Cerebellar nuclear complex (tissue), 1 donor: ENCODE measurements at places on chromosomes 16 and 17.

- DNase-seq = no peak
Observed at GRCh38 chr17:55510986-55511721, at the start of gene SMIM36. Gene SMIM36 (minus strand): TSS chr17:55511452.

DNA sequence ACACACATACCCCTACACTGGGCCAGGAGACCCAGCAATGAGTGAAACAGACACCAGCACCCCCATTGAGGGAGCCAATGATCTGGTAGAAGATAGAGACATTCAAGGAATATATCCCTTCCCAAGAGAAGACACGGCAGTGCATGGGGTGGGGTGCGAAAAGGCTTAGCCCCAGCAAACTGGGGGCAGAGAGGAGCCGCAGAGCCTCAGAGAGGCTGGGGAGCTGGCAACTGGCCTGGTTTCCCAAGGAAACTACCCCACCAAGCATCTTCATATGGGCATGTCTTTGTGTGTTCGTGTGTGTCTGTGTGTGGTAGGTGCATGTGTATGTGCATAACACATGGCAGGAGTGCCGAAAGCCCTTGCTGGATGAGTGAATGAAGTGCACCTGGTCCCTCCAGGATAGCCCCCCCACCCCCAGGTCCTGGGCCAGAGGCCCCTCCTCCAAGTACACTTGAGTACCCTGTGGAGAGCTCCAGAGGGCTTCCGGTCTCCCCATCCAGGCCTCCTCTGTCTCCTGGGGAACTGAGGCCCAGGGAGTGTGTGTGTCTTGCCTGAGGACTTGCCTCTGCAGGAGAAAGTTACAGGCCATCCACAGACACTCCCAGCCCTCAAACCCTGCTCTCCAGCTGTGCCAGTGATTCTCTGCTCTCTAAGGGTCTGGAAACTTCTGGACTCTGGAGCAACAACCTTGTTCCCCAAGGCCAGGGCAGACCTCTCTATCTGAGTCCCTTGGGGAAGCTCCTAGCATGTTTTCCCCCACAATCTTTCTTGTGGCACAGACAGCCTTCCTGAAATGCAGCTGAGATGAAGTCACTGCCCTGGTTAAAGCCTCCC, 15.9 kb downstream of the TBX2 start:
- no peak for DNase-seq

DNA sequence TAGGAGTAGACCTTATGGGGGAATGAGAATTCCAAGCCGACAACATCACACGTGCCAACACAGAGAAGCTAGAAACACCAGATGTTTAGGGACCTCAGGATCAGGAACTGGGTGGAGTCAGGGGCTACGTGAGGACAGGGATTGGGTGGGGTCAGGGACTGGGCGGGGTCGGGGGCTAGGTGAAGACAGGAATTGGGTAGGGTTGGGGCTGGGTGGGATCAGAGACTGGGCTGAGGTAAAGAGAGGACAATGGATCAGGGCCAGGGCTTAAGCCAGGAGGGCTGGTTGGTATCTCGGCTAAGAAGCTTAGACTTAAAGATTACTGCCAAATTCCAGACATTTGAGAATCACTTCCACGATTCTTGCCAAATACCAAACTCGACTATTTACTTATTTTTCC, 11.6 kb downstream of the TEKT5 start:
- DNase-seq = no peak

DNA sequence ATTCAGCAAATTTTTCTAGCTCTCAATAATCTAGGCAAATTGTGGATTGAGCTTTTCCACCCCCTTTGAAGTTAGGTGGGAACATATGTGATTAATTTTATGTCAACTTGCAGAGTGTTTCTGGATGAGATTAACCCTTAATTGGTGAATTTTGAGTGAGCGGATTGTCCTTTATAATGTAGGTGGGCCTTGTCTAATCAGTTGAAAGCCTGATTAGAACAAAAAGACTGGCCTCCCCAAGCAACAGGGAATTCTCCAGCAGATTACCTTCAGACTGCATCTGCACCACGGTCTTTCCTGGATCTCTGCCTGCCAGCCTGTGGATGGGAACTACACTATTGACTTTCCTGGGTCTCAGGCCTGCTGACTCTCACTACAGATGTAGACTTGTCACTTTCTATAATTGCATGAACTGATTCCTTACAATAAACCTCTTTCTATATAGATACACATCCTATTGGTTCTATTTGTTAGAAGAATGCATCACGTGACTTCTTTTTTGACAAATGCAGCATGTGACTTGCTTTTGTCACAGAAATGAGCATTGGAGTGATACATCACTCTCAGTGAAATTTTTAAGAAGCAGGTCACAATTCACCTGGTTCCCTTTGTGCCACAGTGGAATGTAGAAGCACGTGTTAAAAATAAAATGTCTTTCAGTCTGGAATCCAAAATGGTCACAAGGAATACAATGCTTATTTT, 1038.3 kb downstream of the CDH11 start:
- DNase-seq = no peak

DNA sequence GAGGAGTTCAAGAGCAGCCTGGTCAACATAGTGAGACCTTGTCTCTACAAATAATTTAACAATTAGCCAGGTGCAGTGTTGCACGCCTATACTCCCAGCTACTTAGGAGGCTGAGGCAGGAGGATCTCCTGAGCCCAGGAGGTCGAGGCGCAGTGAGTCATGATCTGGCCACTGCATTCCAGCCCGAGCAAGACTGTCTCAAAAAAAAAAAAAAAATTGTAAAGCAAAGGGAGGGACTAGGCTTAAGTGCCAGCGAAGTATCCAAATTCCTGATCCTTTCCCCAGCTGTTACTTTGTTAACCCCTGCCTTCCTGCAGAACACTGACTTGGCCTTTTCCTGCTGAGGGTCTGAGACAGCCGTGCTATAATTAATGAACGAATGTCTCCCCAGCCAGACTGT, 2.7 kb downstream of the GDPD3 start:
- DNase-seq = no peak

GRCh38 chr17:36092230-36092629, 2.3 kb upstream of the CCL3 start:
- no peak for DNase-seq

GRCh38 chr16:76396977-76397376, 119.8 kb downstream of the CNTNAP4 start:
- no peak for DNase-seq

DNA sequence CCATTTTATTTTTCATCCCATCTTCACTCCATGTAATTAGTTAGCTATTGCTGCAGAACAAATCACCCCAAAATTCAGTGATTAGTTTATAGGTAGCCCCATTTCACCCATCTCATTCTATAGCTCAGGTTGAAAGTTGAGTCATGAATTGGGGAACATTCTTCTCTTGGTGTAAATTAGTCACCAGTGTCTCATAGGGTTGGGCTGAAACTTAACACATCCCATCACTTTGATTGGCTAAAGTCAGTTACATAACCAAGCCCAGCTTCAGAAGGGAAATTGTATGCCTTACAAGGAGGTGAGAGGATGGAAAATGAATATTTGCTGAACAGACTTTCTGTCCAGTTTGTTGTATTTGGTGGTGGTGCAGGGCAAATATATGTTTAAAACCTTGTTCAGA, 477.5 kb downstream of the WWOX start:
- no peak for DNase-seq

DNA sequence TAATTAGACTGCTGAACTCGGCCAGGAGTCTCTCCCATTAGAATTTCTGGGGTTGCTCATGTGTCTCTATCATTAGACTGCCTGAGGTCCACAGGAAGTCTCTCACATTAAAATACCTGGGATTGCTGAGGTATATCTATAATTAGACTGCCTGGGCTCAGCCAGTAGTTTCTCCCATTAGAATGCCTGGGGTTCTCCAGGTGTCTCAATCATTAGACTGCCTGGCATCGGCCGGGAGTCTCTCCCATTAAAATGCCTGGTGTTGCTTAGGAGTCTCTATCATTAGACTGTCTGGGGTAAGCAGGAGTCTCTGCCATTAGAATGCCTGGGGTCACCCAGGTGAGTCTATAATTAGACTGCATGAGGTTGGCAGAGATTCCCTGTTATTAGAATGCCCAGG, 2233.4 kb downstream of the TP53TG3F start:
- no peak for DNase-seq

- DNase-seq = no peak
Observed at GRCh38 chr17:38324141-38324697, 19.5 kb downstream of the GPR179 start.

DNA sequence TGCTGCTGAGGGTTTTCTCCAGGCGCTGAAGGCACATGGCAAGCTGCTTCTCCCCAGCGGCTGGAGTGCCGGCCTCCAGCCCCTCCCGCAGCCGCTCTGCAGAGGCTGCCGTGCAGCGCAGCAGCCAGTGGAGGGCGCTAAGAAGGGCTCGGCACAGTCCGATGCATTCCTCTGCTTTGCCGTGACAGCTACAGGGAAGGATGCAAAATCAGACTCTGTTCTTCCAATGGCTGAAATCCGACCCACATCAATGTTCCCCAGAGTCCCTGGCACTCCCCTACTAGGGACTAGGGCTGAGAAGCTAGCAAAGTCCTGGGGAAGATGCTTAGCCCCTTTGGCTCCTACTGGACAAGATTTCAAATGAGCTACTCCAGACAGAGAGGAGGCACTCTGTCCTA, 19.0 kb downstream of the MED24 start:
- peak; percentile 26 for DNase-seq

GRCh38 chr17:30545024-30545423, 67.8 kb downstream of the GOSR1 start:
- DNase-seq = no peak

DNA sequence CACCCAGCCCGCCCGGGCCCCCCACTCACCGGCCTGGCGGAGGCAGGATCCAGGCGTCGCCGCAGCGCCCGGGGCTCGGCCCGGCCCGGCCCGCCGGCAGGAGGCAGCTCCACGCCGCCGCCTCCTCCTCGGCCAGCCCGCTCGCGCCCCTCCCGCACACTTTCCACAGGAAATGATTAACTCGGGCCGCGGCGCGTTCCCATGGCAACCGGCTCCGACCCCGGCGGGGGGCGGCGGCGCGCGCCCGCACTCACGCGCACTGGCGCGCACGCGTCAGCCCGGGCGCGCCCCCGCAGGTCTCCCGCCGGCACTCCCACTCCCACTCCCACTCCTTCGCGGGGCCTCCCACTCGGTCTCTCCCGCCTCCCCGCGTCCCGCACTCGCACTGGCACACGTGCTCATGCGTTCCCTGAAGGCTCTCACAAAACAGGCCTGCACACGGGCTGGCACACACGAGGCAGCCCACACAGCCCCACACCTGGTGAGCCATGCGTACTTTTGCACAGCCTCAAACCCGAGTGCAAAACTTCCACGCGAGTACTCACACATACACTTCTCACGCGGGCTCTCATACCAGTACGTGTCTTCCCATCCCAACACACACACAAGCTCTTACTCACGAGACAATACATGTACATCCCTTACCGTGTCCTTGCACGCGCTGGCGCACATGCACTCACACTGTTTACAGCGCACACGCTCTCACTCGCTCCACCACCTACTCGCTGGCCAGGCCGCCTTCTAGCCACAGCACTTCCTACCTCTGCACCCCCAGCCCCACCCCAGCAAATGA, at the start of gene KIFC3:
Gene KIFC3, minus strand, starts transcription at position 151 of the 793 bp plus-strand sequence. CDS start 4,248 bp downstream, outside the sequence.
- DNase-seq = no peak

DNA sequence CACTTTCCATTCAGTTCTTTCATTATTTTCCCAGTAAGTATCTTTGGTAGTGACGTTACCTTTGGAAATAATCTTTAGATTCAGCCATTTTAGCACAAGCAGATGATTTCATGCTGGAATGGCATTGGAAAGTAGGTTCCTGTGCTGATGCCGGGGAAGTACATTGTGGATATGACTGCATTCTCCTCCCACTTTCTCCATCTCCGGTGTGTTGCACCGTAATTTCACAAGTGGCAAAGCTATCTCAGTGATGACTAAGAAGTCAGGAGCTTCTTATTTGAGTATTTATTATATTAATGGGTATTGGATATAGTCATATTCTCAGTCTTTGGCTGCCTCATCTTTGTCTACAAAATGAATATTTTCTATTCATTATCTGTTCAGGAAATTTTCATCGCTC, 69.8 kb downstream of the MRTFB start:
- DNase-seq = no peak

DNA sequence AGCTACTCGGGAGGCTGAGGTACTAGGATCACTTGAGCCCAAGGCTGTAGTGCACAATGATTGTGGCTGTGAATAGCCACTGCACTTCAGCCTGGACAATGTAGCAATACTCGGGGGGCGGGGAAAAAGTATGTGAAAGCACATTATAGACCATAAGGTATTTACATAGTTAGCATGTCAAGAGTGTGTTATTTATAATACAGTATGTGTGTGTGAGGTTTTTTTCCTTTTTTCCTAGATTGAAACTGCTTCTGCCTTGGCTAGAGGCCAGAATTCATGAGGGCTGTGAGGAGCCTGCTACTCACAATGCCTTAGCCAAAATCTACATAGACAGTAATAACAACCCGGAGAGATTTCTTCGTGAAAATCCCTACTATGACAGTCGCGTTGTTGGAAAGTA, 30.5 kb downstream of the PTRH2 start:
- no peak for DNase-seq

GRCh38 chr16:75305364-75306098, 54.1 kb upstream of the BCAR1 start:
- no peak for DNase-seq

DNA sequence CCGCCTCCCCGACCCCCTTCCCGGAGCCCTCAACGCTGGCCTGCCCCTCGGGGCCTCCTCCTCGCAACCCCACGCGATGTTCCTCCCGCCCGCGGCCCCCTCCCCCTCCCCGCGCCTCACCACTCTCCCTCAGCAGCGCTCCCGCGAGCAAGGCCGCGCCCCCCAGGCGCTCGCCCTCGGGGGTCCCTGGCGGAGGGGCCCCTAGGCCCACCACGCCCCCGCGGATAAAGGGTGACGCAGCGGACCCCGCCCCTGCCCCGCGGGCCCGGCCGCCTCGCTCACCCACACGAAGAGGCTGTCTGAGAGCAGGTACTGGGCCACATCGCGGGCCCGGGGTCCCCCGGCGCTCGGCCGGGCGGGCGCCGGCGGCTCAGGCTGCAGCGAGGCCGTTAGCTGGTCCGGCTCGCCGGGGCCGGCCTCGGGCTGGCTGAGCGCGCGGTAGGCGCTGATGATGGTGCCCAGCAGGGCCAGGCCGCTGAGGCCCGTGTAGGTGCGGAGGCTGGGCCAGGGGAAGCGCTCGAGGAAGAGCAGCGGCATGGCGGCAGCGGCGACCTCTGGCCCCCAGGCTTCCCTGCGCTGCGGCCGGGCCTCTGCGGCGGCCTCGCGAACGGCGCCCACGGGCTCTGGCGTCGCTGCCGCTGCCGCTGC, 430 bp downstream of the AMFR start:
- DNase-seq = no peak

GRCh38 chr16:56288019-56288418, 96.7 kb downstream of the GNAO1 start:
- no peak for DNase-seq
